ENCODE measurements at places on chromosomes 2 and 18. TPM values are rescaled to one million over a fixed set of nuclear protein-coding genes. Genes with fewer than 3 reads are reported as not detected.

EFEMP1 gene
- 66.6 TPM for polyA plus RNA-seq

CTAGE1 gene
- not detected for polyA plus RNA-seq

VAMP5 gene
- polyA plus RNA-seq, result not detected

OTX1 gene
- polyA plus RNA-seq, result 2.5 TPM

LOXL3 gene
- 0.27 TPM for polyA plus RNA-seq

KCNIP3 gene
- 0.94 TPM for polyA plus RNA-seq

PNPT1 gene
- polyA plus RNA-seq, result 48.4 TPM
